Cortex of kidney (tissue), 1 donor: ENCODE measurements at places on chromosomes 7 and 10.

GRCh38 chr7:123211545-123211944, 11.8 kb upstream of the SLC13A1 start:
- no peak for DNase-seq

DNA sequence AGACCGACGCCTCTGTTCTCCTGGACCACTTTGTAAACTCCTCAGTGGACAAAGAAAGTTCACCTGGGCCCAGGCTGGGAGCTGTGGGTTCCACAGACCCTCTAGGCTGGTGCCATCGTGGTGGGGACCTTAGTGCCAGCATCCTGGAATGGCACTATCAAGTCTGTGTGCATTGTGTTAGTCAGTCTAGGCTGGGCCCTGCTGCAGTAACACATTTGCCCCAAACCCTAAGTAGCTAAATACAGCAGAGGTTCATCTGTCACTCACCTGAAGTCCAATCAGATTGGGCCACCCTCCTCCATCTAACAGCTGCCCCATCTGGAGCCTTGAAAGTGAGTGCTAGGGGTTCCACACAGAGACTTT, 110.8 kb downstream of the RGS10 start:
- DNase-seq, result no peak

GRCh38 chr10:123559823-123560092, 106.4 kb upstream of the GPR26 start:
- no peak for DNase-seq

DNA sequence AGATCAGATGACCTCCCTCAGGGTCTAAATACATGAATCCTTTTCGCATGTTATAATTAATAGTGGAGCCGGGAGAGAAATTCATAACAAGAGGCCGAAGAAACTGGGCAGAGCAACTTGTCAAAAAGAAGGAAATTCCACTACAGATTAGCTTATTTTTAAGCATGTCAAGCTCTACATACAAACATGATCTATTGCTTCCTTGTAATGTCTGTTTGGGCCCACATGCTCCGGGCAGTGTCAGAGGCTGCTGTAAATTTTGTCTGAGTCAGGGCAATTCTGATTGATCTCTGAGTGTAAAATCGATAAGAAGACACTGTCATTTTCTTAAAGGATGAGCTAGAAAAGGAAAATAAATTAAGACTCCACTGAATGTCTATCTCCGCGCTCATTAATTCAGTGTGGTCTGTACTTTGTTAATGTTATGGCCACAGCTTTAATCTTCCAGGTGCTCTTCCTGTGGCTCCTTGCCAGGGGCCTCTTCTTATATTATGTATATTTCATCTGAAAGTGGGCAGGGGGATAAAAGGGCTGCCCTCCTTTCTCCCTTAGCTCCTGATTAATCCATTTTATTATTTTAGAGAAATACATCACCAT, 194.1 kb upstream of the SP8 start:
- no peak for DNase-seq

DNA sequence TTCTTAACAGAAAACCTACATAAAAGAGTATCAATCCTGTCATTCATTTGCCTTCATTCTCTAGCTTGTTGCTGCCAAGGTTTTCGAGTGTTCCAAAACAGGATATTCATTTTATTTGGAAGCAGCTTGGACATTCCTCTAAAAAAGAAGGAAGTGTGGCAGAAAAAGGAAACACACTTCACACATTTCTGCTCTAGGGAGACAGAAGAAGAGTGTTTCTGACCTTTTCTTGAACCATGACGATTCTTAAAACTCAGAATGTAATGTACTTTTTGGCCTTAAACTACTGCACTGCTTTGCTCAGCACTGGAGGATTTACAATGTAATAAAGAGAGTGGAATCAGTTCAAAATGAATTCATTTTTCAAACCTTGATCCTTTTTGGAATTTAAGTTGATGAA, 81.3 kb downstream of the SEMA3A start:
- DNase-seq, result no peak

DNA sequence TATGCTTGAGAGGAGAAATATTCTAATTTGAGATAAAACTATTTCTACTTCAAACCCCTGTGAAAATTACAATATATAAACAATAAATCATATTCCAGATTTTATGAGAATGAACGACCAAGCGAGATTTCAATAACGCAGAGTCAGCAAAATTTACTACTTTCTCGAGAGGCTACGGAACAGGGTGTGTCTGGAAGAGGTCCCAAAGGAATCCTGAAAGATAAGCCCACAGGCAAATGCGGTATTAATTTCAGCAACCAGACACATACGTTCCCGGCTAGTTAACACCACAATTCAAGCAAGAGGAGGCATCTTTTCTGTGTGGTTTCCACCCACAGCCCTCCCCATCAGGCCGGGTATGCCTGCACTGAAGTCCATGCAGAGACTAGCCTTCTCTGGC, 26.4 kb downstream of the BEND7 start:
- no peak for DNase-seq

GRCh38 chr10:52232561-52233350, 81.3 kb upstream of the DKK1 start:
- no peak for DNase-seq

GRCh38 chr10:133310399-133310755, 1.7 kb downstream of the ZNF511 start:
- no peak for DNase-seq

DNA sequence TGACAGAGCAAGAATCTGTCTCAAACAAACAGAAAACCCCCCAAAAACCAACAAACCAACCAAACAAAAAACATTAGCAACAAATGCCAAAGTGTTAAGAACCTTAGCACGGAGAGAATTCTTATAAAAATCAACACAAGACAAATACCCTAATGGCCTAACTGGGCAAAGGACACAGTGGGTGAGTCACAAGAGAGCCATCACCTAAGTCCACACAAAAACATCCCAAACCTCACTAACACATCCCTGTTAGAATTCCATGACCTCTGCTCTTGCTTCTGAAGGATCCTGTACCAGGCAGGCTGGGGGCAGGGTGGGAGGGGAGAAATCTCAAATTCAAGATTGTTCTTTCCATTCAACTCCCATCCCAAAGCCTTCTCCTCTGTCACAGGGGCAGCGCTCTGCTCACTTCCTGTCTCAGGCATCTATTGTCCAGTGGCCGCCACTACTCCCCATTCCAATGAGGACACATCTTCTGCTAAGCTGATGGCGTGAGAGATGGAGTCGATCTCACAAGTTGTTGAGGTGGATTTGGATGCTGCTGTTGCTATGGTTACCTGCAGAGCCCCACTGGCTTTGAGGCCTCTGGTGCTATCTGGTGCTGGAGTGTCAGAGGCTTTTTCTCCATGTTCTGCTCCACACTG, 9.2 kb downstream of the IL15RA start:
- DNase-seq, result no peak

GRCh38 chr10:8245131-8245813, 190.8 kb downstream of the GATA3 start:
- no peak for DNase-seq

- DNase-seq, result no peak
Measured at GRCh38 chr7:139570119-139570518, 46.6 kb downstream of the CLEC2L start.

DNA sequence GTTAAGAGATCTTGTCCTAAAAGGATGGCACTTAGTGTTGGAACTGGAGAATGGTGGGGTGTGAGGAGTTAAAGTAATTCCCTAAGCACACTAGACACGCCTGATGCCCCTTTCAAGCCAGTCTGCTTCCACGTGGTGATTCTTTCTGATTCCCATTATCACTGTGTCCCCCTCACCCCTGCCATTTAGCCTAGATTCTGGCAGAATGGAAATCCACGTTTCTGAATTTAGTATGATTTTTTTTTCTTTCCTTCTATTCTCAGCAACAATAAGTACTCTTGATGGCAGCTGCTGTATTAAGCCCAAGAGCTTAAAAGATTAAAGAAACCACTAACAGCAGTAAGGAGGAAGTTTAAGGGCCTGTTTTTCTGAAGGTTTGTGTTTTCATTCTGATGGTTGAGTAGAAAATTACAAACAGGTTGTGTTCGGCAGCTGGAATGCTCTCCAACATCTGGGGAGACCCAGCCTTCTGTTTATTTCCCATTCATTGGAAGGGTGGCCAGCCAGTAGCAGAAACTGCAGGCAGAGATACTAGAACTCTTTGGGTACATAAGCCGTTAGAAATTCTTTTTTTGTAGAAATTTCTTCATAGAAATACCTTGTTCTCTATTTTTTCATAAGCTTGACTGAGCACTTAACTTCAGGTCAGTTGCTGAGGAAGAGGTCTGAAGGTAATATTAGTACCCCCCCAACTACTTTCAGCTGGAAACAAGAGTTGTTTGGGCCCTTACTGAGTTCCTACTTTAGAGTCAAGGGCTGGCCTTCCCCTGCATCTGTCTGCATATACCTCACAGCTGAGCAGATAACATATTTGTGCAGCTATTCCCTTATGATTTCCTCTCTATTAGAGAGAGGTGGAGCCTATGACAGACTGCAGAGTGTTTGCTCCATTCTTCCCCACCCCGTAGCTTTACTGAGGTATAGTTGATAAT, 355.1 kb downstream of the AUTS2 start:
- no peak for DNase-seq

- no peak for DNase-seq
Measured at GRCh38 chr10:98910546-98910945, 325.1 kb downstream of the HPSE2 start.

DNA sequence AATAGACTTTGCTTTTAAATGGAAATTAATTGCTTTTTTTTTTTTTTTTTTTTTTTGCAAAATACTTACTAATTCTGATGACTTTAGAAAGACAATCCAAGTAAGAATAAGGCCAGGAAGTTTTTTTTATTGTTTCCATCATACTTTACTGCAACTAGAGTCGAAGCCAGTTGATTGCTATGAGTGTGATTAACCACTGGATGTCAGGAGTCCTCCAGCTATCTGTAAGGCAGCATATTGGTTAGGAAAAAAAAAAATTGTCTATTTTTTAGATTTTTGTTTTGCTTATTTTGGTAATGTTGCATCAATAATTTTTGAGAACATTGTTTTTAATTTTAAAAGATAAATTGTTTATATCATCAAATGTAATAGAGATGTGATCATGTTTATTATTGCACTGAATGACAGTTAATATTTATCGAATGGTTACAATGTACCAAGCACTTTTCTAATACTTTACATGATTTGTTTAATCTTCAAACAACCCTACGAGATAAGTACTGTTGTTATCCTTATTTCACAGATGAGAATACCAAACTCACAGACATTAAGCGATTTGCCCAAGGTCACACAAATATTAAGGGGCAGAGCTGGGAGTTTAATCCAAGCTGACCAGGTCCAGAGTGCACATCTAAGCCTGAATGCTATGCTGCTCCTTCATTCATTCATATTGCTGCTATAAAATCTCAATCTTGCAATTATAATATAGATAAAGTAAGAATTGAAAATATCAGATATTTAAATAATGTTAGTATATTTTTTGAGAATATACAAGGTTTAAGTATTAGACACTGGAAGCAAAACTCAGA, 19.9 kb upstream of the LMOD2 start:
- DNase-seq, result no peak

DNA sequence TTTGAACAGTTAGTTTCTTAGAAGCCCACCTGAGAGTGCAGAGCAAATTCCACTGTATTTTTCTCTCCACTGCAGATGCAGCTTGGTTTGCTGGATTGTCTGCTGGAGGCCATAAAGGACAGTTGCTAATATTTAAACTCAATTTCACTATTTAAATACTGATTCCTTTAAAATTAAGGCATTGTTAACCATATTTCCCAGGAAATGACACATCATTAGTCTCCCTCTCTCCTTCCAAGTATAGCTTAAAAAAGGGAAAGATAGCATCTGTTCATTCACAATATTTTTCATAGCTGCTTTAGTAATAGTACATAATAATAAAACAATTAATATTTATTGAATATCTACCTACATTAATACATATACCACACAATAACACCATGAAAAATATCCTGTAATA, 252.9 kb downstream of the HGF start:
- DNase-seq, result no peak

- DNase-seq, result no peak
Measured at GRCh38 chr7:48734695-48735406, 189.5 kb upstream of the CDC14C start.

DNA sequence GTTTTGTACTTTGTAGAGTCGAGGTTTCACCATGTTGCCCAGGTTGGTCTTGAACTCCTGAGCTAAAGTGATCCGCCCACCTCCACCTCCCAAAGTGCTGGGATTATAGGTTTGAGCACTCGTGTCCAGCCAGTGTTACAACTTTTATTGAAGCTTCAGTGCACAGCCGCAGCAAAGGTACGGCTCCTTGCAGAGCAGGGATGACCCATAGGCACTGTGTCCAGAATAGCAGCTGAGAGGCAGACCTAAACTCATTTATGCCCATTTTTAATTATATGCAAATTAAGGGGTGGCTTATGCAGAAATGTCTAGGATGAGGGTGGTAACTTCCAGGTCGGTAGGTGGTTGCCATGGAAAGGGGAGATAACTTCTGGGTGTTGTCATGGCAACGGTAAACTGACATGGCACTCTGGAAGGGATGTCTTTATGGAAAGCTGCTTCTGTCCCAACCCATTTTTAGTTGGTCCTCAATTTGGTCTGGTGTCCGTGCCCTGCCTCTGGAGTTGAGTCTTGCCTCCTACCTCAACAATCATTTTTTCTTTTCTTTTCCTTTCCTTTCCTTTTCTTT, 22.7 kb downstream of the NYAP1 start:
- no peak for DNase-seq

DNA sequence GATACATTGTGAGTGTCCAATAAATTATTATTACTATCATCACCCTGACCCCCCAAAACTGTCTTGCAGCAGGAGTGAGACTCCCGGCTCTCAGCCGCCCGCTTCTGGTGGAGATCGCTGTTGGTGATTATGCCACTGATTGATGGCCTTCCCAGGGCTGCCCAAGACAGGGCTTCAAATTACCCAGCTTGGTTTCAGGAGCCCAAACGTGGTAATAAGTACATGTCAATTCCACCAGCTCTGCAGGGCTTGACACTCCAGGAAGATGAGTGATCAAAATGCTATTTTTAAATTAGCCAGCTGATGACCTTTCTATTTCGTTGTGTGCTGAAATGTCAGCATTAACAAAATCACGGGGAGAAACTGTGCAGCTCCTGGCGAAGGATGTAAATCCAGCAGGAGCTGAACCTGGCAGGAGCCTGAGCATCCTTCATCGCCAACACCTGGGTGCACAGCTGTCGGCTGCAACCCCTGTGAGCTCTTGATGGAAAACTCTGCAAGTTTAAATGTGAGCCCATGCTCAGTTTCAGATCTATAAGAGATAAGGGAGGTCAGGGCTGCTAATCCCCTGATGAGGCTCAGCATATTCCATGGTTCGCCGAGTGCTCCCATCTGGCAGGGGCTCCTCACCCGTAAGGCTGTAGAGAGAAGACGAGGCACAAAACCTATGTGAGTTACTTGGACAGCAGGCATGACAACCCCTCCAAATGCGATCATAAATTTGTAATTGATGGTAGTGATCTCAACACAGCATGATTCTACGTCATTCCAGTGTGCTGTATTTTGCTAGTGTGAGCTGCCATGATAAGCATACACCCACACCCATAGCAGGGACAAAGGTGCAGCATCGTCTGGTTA, 446.3 kb downstream of the TCERG1L start:
- DNase-seq, result no peak
